ENCODE measurements at places on chromosomes 3 and 15. TPM values are rescaled to one million over a fixed set of nuclear protein-coding genes. Genes with fewer than 3 reads are reported as not detected.

Gene ARPP21
- total RNA-seq = 0.83 TPM

DNA sequence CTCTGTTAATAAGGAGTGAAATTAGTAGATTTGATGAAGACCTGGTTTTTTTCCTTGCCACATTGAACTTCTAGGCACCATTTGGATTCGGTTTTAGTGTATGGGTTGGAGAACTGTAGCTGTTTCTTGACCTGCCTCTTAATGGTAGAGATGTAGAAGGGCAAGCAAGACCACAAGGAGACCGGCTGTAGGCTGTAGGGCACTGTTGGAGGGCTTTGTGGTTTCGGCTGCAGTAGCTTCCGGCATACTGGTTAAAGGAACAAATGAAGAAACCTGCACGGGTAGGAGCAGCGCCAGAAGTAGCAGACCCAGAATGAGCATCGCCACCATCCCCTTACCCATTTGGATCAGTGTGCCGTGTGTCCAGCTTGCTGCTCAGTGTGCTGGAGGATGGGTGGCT is 7.9 kb downstream of the PCLAF start:
- peak; percentile 26 for DNase-seq

Gene CADM2
- 22.8 TPM for total RNA-seq

Gene MUC20
- total RNA-seq = 3.3 TPM

DNA sequence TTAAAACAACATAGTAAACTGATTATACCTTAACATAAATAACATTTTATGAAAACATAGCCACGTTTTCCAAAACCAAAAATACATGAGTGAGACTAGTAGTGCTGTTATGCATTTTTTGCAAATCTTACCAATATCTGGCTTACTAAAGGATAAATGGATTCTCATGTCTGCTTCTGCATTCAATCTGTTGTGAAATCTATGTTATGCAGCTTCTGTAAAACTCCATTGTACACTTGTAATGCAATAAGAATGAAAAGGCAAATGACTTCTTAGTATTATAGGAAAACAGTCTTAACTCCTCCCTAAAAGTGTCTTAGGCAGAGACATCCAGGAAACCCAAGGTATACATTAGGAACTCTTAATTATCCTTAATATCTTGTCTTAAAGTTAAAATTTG is 330.9 kb upstream of the THBS1 start:
- DNase-seq = no peak

Gene IQCF5
- total RNA-seq = not detected

DNA sequence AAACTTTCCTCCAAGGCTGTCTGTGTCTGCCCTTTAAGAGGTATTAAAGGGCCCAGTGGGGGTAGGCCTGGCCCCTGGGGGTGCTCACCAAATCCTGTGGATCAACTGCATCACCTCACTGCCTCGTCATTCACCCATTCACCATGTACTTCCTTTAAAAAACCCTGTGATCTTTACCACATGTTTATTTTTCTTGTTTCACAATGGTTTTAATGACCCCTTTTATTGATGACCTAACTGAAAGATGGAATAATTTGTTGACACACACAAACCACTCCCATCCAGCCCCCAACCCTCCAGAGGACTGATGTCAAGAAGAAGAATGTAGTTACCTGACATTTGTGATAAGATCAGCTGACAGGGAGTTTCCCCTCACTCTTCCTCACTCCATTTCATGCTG is 40.8 kb downstream of the KCNAB1 start:
- no peak for DNase-seq

DNA sequence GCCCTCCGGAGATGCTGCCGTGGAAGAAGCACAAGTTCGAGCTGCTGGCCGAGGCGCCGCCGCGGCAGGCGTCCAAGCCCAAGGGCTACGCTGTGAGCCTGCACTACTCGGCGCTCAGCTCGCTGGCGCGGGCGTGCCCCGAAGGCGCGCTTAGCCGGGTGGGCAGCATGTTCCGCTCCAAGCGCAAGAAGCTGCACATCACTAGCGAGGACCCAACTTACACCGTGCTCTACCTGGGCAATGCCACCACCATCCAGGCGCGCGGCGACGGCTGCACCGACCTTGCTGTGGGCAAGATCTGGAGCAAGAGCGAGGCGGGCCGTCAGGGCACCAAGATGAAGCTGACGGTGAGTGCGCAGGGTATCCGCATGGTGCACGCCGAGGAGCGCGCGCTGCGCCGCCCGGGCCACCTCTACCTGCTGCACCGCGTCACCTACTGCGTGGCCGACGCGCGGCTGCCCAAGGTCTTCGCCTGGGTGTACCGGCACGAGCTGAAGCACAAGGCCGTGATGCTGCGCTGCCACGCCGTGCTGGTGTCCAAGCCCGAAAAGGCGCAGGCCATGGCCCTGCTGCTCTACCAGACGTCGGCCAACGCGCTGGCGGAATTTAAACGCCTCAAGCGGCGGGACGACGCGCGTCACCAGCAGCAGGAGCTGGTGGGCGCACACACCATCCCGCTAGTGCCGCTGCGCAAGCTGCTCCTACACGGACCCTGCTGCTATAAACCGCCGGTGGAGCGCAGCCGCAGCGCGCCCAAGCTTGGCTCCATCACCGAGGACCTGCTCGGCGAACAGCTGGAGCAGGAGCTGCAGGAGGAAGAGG is 1.3 kb downstream of the FAM43A start:
- peak; percentile 81 for DNase-seq

DNA sequence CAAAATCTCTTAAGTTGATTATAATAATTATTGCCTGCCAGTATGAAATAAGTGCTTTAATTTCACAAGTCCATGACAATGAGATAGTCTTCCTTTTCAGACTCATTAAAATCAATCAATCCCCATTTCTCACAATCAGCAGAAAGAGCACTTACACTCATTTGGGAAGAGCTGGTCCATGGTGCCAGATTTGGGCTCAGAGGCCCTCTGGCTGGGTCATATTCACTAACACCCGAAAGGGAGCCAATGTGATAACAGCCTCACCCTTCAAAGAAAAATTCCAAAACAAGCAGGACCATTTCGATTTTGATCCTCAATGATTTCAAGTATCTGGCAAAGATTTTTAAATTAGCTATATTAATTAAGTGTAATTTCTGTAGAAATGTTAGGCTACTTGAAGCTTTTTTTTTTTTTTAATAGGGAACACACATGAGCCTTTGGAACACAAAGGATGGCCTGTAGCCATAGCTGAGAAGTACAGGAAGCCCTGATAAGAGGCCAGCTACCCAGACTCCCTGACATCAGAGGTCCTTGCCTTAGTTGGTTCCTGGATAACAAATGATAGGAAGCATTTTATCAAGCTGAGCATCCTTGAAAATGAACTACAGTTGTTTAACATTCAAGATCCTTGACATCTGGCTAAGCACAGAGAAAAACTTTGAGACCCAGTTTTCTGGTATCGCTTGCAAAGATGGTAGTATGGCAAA is 17.1 kb downstream of the MCF2L2 start:
- no peak for DNase-seq

Gene CCDC80
- 35.3 TPM for total RNA-seq

Gene ALS2CL
- total RNA-seq = 4.1 TPM

- DNase-seq = no peak
Measured at GRCh38 chr3:52041118-52041731, 15.1 kb downstream of the DUSP7 start.

GRCh38 chr3:4508048-4508981 is 15.2 kb downstream of the ITPR1 start:
- DNase-seq = no peak

Gene CHST13
- total RNA-seq = not detected

Gene GTF2E1
- 6.9 TPM for total RNA-seq

- no peak for DNase-seq
Measured at GRCh38 chr15:68364028-68364659, 67.8 kb downstream of the ITGA11 start.

GRCh38 chr3:136728918-136729317 is 23.3 kb downstream of the STAG1 start:
- no peak for DNase-seq

Gene SHF
- 22.5 TPM for total RNA-seq

All from sigmoid colon (tissue), 7 donors.